ENCODE measurements at places on chromosomes 4 and X. TPM values are rescaled to one million over a fixed set of nuclear protein-coding genes. Genes with fewer than 3 reads are reported as not detected.

ENPP6 gene
- 0.36 TPM for total RNA-seq

MAGEC3 gene
- total RNA-seq = not detected

RAI2 gene
- 23.8 TPM for total RNA-seq

CLCN4 gene
- total RNA-seq = 1.1 TPM
